ENCODE measurements at places on chromosomes 3 and 15.

DNA sequence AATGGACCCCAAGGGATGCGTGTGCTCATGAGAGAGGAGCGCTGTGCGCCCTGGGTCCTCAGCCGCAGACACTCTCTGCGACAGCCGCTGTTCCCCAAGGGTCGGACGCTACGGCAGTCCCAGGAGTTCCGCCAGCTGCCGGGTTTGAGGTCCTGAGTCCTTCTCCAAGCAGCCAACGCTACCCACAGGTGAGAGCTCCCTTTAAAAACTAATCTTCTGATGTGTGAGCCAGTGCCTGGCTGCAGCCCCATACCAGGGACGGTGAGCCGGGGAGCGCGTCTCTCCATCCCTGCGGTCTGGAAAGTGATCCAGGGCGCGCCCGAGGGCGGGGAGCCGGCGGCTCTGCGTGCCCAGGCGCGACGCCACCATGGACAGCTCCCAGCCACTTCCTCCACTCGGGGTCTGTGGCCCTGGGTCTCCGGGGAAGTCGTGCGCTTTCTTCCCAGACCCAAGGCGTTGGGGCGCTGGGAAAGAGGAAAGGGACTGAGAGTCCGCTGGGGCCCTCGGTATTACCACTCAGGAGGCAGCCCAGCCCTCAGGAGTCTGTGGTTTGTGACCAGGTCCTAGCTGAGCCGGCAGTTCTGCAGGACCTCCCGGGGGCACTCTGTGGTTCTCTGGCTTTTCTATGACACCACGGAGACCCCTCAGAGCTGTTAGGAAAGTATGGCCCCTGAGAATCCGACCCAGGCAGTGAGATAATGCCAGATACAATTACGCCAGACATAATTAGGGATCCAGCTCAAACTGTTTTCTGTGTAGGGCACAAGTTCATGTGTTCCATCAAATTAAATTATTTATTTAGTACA is 1.4 kb downstream of the CEMIP start:
- no peak for DNase-seq

GRCh38 chr15:99435877-99436541 is 129.8 kb upstream of the MEF2A start:
- DNase-seq = no peak

- no peak for DNase-seq
These were observed 40.4 kb downstream of the WHAMM start for GRCh38 chr15:82849556-82850512.

DNA sequence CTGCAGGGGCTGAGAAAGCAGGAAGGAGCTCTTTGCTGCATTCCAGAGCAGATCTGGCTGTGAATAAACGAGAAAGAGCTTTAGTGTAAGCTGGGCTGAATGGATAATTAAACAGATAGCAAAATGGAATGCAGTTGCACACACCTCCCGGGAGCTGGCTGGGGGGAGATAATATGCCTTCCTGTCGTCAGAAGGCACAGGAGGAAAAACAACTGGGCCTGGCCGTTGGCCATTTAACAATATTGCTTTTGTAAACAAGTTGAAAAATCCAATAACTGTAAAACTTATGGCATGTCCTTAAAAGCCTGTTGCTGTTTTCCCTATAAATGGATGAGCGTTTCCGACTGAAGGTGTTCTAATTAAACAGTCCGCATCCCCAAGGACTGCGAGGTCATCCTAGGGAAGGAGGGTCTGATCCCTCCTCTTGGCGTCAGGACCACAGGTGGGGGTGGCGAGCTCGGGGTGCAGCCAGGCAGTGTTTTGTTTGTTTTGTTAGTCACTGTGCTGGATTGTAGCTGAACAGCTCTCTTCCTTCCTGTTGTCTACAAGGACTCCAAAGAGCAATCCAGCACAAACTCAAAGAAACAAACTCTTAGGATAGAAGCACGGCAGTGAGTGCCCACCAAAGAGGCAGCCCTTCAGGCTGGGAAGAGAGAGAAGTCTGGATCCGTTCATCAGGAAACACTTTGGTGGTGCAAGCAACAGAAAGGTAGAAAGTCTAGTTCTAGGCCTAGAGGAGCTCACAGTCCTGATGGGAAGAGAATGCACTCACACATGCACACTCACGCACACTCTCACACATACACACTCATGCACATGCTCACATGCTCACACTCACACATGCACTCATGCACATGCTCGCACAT is 133.4 kb upstream of the SMAD3 start:
- no peak for DNase-seq

DNA sequence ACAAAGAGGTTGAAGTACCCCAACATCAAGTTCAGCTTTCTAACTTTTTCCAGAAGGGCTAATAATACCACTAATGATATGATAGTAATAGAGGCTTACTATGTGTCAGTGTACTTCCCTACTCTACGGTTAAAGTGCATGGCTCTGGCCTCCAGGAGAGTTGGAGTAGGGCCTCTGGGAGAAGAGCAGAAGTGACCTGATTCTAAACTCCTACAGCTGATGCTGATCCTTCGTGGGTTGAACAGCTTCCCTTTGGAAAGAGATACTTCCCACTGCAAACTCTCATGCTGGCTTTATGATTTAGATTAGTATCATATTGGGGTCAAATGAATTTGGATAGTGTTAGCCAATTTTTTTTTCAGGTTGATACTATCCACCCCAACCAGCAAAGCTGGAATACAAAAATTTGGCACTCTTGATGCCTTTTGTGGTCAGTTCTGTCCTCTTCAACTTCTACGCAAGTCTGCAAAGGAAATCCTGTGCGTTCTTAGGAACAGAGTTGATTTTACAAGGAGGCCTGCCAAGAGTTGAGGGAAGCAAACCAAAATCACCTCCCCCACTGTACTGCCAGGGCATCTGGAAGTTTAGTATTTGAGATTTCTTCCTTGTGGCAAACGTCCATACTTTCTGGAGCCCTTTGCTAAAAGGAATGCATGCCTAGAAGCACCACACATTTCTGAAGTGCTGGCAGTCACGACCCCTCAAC is 17.8 kb downstream of the TMEM212 start:
- no peak for DNase-seq

DNA sequence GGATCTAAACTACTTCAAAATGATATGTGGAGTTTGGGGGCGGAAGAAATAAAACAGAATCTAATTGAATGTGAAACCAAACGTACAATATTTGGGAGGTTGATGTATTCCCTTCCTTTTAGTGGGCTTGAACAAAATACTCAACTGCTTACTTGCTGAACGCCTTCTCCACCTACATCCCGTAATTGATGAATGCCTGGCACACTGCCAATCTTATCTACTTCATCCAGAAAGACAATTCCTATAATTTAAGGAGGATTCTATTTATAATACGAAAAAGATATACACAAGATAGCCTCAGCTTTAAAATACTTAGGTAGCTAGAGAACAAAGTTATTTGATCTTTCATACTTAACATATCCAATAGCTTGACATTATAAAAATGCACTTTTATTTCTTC is 23.1 kb upstream of the PDCD7 start:
- DNase-seq = no peak

GRCh38 chr3:195774917-195775316 is 36.8 kb downstream of the MUC4 start:
- no peak for DNase-seq

GRCh38 chr3:21392526-21392925 is 358.5 kb downstream of the ZNF385D start:
- DNase-seq = no peak

- DNase-seq = no peak
These were observed 83.6 kb downstream of the THSD4 start for GRCh38 chr15:71198846-71199245.

GRCh38 chr15:32861761-32862160 is 144.0 kb downstream of the GREM1 start:
- no peak for DNase-seq

GRCh38 chr15:65101411-65101890 is 13.5 kb downstream of the UBAP1L start:
- peak; percentile 6 for DNase-seq

DNA sequence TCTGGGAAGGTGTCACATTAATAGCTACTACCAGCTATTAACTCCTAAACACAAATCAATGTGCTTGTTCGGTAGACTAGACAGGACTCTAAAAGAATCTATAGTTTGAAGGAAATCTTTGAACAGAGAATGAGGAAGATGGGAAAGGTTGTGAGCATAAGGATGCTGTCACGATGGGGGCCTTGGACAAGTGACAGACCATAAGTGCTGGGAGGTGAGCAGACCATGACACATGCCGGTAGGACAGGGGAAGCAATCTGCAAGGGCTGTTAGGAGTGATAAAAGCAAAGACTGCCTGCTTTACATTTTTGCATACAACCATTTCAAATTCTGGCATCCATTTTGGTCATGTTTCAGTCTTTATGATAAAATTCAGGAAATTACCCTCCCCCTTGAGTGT is 645.8 kb downstream of the ROBO2 start:
- no peak for DNase-seq

DNA sequence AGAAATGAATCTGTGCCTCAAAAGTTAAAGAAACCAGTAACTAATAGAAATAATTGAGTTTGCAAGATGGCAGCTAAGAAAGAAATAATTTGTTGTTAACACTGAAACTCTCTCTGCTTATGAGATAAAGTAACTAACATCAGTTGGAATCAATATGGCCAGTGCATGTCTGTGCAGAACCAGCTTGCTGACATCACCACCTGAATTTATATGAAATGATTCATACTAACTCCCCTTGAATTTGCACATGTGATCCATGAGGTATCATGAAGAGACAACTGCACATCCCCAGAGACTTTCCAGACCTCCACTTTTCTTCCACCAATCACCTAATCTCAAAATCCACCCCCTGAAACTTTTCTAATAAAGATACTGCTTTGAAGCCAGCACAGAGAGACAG is 10.3 kb upstream of the SLC25A38 start:
- DNase-seq = no peak

- DNase-seq = no peak
These were observed 45.6 kb upstream of the TFRC start for GRCh38 chr3:196127308-196128040.

DNA sequence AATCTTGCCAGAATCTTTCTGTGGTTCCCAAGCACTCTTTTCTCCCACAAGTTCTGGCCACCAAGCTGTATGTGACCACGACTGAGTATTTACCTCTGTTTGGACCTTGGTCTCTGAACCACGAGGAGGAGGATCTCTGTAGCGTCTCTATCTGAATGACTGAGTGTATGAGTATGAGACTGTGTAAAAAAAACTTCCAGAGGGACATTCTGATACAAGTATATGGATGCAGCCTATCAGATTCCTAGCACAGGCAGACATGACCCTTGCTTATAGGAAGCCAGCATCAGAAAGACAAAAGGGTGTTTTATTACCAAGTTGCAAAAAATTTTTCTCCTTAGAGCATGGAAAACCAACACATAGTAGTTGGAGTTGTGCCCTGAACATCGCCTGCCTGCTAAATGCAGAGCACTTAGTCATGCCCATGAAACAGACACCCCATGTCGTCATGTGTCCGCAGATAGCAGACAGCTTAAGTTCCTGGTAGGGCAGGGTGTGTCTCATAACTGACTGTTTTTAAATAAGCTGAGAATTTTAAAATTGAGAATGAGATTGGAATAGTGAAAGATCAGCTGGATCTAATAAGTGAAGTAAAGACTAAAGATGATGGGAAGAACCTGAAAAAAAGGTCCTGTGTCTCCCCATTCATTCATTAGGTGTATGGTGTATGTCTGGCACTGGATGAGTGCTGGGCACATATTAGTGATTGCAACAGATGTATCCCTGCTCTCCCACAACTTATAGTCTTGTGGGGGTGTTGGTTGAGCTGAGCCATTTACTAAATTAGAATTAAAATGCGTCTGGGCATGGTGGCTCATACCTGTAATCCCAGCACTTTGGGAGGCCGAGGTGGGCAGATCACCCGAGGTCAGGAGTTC is 30.9 kb downstream of the DAG1 start:
- no peak for DNase-seq

- no peak for DNase-seq
These were observed 491.9 kb upstream of the KCNMB2 start for GRCh38 chr3:178044320-178044719.

- no peak for DNase-seq
These were observed 305.2 kb upstream of the SEMA6D start for GRCh38 chr15:47412136-47412535.

DNA sequence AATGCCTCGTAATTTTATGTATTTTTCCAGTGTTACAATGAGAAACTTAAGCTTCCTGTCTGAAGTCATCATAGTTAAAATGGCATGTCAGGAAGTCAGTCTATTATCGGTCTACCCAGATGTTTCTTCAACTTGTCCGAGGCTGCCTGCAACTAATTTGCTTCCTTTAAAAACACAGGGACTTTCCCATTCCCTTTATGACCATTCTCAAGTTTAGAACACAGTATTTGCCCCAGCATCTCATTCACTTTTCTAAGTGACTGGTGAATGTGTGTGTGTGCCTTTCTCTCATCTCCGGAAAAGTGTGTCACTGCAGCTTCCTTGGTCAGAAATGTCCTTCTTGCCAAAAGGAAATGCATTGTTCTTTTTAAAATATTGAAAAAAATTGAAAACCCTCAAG is 466.6 kb downstream of the RAP2B start:
- DNase-seq = no peak

GRCh38 chr15:37098468-37099318 is 1.7 kb downstream of the MEIS2 start:
- DNase-seq = no peak

GRCh38 chr3:122786066-122786465 is 7.6 kb downstream of the HSPBAP1 start:
- DNase-seq = no peak

DNA sequence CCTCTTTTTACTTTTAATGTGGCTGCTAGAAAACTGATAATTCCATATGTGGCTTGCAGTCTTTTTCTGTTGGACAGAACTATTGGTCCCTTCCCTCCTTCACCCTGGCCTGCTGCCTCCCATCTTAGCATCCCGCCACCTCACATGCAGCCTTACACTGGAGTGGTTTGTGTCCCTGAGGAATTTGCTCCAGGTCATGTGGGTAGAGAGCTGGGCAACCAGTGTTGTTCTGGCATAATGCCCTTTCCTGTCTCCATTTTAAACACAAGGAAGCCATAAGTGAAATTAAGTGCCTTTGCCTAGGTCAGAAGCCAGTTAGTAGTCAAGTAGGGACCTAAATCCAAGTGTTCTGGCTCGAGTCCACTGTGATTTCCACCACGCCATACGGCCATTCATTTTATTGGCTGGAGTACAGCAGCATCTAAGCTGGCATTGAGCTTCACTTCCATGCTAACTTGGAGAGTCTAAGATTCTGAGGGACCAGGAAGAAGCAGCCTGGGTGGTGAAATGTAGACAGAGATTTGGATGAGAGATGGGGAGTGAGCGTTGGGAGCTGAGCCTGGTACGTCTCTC is 46.0 kb upstream of the PLXNA1 start:
- no peak for DNase-seq

DNA sequence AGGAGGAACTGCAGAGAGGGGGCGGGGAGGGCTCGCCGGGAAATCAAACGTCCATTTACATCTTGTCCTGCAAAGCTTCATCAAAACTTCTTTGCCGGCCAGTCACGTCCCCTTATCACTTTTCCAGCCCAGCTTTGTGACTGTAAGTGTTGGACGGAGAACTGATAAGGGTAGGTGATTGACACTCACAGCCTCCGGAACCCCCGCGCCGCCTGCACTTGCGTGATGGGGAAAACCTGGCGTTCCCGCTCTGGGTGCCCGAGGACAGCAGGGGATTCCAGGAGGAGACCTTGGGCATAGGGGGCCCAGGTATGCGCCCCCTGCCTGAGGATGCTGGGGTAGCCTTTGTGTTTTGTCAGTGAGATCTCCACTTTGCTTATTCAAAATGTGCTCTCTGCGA is 72.8 kb upstream of the ANKRD34C start:
- no peak for DNase-seq
